Renal cortex interstitium (tissue), 15 donors: ENCODE measurements at places on chromosomes 2 and 18.

DNA sequence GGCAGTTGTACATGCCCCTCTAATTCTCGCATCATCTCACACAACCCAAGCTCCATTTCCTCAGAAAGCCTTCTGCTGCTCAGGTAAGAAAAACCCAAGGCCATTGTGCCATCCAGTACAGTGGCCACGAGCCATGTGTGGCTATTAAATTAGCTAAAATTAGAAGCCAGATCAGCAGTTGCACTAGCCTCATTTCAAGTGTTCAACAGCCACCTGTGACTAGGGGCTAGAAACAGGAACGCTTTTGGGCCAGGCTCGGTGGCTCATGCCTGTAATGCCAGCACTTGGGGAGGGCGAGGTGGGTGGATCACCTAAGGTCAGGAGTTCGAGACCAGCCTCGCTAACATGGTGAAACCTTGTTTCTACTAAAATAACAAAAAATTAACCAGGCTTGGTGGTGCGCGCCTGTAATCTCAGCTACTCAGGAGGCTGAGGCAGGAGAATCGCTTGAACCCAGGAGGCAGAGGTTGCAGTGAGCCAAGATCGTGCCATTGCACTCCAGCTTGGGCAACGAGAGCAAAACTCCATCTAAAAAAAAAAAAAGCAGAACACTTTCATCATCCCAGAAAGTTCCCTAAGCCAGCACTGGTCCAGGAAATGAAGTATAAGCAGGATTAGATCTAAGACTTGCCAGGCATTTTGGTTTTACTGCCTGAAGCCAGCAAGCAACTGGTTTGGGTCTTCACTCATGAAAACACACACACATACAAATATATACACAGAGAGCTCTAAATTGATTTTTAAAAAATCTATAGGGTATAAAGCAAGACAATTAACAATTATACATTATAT, 35.7 kb downstream of the ATP8B1 start:
- no peak for DNase-seq

DNA sequence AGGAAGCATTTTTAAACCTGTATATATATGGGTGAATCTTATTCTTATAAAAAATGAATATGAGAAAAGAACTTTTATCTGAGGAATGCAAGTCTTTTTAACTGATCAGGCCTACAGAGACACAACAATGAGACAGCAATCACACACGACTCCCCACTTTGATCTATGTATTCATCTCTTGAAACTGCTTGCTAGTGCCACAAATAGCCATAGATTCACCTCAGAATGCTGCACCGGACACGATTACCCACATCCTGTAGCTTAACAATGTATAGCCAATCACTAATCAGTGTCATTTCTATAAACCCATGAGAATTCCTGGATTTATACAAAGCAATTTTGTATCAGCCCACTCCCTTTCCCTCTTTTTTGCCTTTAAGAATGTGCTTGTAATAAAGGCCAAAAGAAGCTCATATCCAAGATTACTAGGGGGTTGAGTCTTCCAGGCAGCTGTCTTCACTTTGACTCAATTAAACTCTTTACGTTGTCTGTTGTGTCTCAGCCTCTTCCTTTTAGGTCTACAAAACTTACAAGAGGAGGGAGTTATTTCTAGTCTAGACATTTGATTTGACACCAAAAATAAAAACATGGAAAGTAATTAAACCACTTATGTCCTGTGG, 94.9 kb downstream of the MBD2 start:
- DNase-seq, result no peak

DNA sequence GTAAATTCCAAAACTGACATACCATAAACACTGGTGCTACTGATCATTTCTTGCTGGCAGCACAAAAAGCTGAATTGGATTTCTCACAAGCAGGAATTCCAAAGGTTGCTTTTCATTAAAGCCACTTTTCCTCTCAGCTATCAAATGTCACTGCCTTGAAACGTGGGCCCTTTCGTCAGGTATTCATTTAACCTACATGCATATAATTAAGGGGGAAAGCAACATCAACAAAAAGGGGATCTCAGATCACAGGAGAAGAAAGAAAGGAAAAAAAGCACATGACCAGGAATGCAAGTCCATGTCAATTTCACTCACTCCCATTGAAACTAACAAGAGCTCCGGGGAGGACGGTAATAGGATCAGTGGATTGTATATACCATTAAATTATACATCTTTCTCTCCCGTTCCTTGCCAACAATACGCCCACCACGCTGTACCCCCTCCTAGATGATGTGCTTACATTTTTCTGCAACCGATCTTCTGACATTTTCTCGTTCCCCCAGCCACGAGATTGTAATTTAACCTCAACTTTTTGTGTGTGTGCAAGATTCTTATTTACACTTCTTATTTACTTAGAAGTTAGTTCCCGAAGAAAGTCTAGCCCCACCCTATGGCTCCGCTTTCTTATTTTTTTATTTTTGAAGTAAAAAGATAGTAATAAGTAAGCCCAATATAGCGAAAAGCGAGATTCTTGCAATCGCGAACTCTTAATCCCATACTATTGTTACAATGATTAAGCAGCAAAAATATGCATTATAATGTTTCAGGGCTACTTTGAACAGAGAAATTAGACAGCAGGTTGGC, 725 bp downstream of the FIGN start:
- no peak for DNase-seq

- DNase-seq, result no peak
These were observed 177.9 kb upstream of the SLC14A2 start for GRCh38 chr18:45437366-45437765.

- no peak for DNase-seq
These were observed 101.4 kb downstream of the CDH2 start for GRCh38 chr18:28075501-28075900.

DNA sequence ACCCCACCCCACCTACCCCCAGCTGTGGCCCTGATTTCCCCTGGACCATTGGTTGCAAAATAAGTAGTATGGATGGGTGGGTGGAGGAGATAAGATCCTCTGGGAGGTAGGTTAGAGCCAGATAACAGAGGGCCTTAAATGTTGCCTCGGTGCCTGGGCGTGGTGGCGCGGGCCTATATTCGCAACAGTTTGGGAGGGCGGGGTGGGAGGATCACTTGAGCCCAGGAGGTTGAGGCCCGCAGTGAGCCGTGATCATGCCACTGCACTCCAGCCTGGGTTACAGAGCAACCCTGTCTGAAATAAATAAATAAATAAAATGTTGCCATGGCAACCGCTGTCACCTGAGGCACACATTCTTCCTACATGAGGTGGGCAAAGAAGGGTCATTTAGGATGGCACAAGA, 103.3 kb upstream of the GATA6 start:
- no peak for DNase-seq
